Esophagus muscularis mucosa (tissue), 4 donors: ENCODE measurements at places on chromosomes 3 and 15. TPM values are rescaled to one million over a fixed set of nuclear protein-coding genes. Genes with fewer than 3 reads are reported as not detected.

The SLC22A14 gene
- 0.23 TPM for total RNA-seq

DNA sequence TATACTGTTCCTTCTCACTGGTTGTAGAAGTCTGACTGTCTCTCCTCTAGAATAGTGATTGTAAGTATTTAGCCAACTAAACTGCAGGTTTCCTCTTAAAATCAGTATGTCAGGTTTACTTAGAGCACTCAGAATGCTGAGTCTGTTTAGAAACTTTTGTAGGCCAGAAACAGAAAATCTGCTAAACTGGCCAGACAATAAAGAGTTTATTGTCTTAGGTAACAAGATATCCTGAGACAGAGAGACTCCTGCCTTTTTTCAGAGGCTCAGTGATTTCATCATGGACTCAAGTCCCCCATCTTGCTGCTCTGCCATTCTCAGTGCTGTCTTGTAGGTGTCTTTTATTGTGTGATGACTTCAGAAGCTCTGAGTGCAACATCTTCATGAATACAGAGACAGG is 279.0 kb downstream of the MFSD1 start:
- H3K27me3 ChIP-seq: no peaks in the 10 kb centered on the region
- DNase-seq: no peak
- no peak overlapping the region for H3K27ac ChIP-seq
- no peaks in the 10 kb centered on the region for H3K4me1 ChIP-seq

DNA sequence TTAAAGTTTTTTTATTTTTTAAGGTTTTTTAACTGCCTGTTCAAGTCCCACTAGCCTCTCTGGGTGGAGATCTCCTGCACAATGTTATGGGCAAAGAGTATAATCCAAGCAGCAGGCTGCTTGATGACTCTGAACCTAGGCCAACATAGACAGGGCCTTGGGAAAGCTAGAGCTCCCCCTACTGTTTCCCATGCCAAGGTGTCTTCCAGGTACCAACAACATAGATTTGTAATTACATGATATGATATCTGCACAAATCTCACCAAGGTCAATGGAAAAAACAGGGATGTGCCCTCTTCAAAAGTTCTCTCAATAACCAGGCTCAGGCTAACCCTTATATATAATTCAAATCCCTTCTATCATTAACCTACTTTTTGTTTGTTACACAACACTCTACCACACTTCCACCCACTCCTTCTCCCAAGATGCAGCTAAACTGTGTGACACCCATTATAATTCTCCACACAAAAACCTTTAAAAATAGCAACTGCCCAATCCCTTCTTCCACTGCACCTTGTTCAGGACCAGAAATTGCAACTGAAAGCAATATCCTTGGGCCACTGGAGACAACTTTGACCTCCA is 43.8 kb downstream of the RBM15B start:
- H3K27ac ChIP-seq: no peak overlapping the region
- DNase-seq: no peak
- no peak overlapping the region for H3K4me3 ChIP-seq
- H3K27me3 ChIP-seq: no peaks in the 10 kb centered on the region

The BOC gene
- 90.7 TPM for total RNA-seq

GRCh38 chr3:156735471-156735870 is 61.1 kb downstream of the TIPARP start:
- H3K36me3 ChIP-seq: no peaks in the 10 kb centered on the region
- peak; percentile 31 for DNase-seq
- H3K27ac ChIP-seq: no peak overlapping the region
- H3K27me3 ChIP-seq: no peaks in the 10 kb centered on the region
- H3K4me1 ChIP-seq: no peaks in the 10 kb centered on the region

DNA sequence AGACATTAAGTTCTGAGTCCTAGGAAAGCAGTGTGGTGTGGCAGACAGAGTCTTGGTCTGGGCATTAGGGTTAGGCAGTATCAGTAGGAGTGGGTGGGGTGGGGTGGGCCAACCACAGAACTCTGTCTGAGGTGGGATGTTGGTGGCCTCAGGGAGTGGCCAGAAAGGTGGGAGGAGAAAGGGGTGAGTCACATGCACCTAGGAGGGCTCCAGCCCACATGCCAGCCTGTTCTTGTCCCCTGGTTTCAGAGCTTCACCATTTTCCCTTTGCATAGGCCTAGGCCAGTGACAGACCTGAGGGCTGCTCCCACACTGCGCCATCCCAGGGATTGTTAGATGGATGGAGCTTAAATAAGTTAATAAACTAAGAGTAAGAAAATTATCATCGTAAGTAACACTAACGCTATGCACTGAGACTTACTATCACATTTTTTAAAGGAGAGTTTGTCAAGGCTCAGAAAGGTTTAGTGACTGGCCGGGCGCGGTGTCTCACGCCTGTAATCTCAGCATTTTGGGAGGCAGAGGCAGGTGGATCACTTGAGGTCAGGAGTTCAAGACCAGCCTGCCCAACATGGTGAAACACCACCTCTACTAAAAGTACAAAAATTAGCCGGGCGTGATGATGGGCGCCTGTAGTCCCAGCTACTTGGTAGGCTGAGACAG is 33.8 kb downstream of the DNASE1L3 start:
- H3K27me3 ChIP-seq: no peaks in the 10 kb centered on the region
- peaks cover 56% of the 10 kb centered on the region for H3K4me1 ChIP-seq
- no peaks in the 10 kb centered on the region for H3K36me3 ChIP-seq
- DNase-seq: no peak
- H3K4me3 ChIP-seq: peak overlapping the region; percentile 53
- no peak overlapping the region for H3K27ac ChIP-seq

GRCh38 chr3:39176025-39176714 is 16.2 kb downstream of the XIRP1 start:
- no peaks in the 10 kb centered on the region for H3K36me3 ChIP-seq
- no peaks in the 10 kb centered on the region for H3K27me3 ChIP-seq
- no peak overlapping the region for H3K4me3 ChIP-seq

- DNase-seq: no peak
- no peaks in the 10 kb centered on the region for H3K27me3 ChIP-seq
- H3K27ac ChIP-seq: no peak overlapping the region
- H3K4me1 ChIP-seq: peaks cover 19% of the 10 kb centered on the region
- H3K4me3 ChIP-seq: no peak overlapping the region
Measured at GRCh38 chr3:29453284-29454001, 172.6 kb downstream of the RBMS3 start.

- H3K4me1 ChIP-seq: peaks cover 21% of the 10 kb centered on the region
- H3K36me3 ChIP-seq: no peaks in the 10 kb centered on the region
- no peak overlapping the region for H3K27ac ChIP-seq
- H3K27me3 ChIP-seq: no peaks in the 10 kb centered on the region
- no peak overlapping the region for H3K4me3 ChIP-seq
- DNase-seq: no peak
Measured at GRCh38 chr15:63905558-63906265, 72.0 kb upstream of the HERC1 start.

DNA sequence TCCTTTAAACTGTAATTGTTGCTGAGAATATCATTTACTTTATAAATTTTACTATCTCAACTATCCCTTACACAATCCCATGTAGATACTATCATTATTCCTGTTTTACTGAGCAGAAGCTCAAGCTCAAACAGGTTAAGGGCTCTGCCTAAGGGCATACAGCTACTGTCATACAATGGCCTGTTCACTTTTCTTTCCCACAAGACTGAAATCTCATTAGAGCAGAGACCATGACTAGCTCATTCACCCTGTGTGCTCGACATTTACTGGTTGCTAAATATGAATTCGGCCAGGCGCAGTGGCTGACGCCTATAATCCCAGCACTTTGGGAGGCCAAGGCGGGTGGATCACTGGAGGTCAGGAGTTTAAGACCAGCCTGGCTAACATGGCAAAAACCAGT is 1.6 kb upstream of the MESP2 start:
- H3K27me3 ChIP-seq: no peaks in the 10 kb centered on the region
- peaks cover 14% of the 10 kb centered on the region for H3K4me1 ChIP-seq
- H3K27ac ChIP-seq: no peak overlapping the region
- no peaks in the 10 kb centered on the region for H3K36me3 ChIP-seq

The GATA2 gene
- 16.9 TPM for total RNA-seq

GRCh38 chr3:30293621-30294240 is 312.7 kb upstream of the TGFBR2 start:
- no peaks in the 10 kb centered on the region for H3K36me3 ChIP-seq
- H3K27me3 ChIP-seq: no peaks in the 10 kb centered on the region
- peak overlapping the region; percentile 17 for H3K27ac ChIP-seq
- peaks cover 9% of the 10 kb centered on the region for H3K4me1 ChIP-seq
- H3K4me3 ChIP-seq: no peak overlapping the region

The BFSP2 gene
- total RNA-seq: not detected

The GNB4 gene
- 78.9 TPM for total RNA-seq

The ZNF197 gene
- 22.8 TPM for total RNA-seq

The LPCAT4 gene
- total RNA-seq: 7.5 TPM

GRCh38 chr15:64017082-64017588 is 29.1 kb downstream of the DAPK2 start:
- peaks cover 42% of the 10 kb centered on the region for H3K4me1 ChIP-seq
- no peaks in the 10 kb centered on the region for H3K27me3 ChIP-seq
- no peak overlapping the region for H3K27ac ChIP-seq
- no peak for DNase-seq

GRCh38 chr3:132628157-132628556 is 31.1 kb downstream of the ACKR4 start:
- no peak for DNase-seq
- H3K27ac ChIP-seq: no peak overlapping the region
- no peaks in the 10 kb centered on the region for H3K27me3 ChIP-seq
- no peaks in the 10 kb centered on the region for H3K4me1 ChIP-seq
